ENCODE measurements at places on chromosomes 11 and 22.

DNA sequence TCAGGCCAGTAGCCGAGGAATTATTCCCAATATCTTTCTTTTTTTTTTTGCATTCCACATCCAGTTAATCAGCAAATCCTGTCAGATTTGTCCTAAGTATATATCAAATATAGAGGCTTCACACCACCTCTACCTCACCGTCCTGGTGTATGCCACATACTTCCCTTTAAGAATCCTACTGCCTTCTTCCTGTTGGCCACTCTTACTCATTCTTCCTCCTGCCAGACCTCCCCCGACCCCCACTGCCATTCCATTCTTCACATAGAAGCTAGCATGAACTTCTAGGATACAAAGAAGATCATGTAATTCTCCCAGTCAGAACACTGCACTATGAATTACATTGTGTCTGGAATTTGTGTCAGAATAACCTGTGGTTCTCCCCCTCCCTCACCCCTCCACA, 89.5 kb downstream of the TRIM44 start:
- no peak for DNase-seq

- DNase-seq: no peak
Measured at GRCh38 chr11:45925550-45925949, 3.1 kb downstream of the LARGE2 start.

DNA sequence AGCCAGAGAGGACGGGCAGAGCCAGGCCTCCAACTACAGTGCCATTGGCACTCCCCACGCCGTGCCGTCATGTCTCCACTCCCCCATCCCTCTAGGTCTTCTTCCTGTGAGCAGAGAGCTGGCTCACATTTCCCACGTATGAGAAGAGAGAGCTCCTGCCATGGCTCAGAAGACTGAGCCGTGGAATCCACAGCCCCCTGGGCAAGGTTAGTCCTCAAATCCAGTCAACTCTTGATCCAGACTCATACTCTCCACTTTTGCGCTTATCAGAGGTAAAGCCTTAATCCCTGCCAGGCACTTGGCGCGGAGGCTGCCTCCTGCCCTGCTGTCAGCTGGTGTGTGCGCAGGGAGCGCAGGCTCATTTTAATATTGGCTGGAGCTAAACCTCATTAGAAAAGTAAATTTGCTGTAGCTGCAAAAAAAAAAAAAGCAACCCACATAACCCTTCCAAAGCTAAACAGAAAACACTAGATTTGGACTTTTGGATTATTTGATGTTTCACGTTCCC, 4.7 kb downstream of the B3GAT1 start:
- DNase-seq: no peak

DNA sequence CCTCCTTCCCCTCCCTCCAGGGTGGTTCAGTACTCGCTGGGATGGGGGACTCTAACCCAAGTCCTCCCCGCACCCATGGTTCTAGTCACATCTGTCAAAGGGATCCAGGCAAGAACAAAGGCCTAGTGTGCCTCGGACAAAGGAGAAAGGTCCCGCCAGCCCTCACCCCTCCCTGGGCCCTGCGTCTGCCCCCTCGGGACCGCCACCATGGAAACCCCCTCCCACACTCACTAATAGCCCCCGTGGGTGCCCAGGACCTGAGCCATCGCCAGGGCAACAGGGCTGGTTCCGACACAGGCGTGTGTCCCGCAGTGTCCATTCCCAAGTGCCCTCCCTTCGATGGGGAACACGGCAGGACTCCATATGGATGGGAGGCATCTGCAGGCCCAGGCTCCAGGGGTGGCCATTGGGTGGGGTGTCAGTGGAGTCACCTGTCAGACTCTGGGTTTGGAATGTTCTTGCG, 5.1 kb upstream of the CARNS1 start:
- DNase-seq: no peak

DNA sequence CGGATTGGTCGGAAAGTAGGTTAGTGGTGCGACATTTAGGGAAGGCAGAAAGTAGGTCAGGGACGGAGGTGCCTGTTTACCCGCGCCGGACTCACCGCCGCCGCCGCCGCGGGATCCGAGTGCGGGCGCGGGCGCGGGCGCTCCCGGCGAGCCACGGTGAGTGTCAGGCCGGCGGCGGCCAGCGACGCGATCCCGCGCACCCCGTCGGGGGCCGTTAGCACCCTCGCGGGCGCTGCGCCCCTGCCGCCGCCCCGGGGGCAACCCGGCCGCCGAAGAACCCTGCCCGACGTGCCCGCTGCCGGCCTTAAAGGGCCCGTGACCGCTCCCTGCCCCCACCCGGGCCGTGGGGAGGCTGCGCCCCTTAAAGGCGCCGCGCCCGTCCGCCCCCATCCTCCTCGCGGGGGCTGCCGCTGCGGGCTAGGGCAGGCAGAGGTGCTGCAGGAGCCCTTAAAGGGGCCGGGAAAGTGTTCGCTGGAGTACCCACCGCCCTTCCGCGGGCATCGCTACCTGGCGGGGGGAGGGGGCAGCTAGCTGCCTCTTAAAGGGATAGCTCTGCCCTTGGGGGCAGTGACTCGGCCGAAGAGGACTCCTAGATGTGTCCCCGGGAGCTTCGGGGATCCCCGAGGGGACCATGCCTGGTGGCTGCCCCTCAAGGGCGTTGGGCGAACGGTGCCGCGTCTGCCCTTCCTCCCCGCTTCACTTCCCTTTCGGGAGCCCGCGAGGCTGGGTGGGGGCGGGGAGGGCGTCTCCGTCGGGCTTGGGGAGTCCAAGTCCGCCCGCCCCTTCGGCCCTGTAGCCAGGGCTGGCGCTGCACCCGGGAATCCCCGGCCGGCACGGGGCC, at the start of gene BMAL1:
Gene BMAL1, plus strand, starts transcription at position 23 of the 841 bp plus-strand sequence. CDS start 76,519 bp downstream, outside the sequence.
- DNase-seq: peak; percentile 50

Measured in neural progenitor cell (in vitro differentiated cells).